ENCODE measurements at places on chromosomes 13 and 19. TPM values are rescaled to one million over a fixed set of nuclear protein-coding genes. Genes with fewer than 3 reads are reported as not detected.

DNA sequence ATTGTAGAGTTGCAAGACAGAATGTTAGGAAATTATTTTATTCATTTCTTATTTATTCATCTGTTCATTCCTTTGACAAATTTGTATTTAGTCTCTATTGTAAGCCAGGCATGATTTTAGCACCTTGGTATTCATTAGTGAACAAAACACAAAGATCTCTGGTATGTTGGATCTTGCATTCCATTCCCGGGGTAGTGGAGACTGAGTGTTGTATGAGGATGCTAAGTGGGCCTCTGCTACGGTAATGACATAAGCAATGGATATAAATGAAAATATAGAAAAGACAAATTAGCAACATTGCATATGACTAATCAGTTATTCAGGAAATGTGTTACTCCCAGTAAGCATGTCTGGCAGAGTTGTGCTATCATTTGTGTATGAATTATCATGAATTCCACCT, 449.3 kb downstream of the PCDH17 start:
- no peaks in the 10 kb centered on the region for H3K27me3 ChIP-seq
- no peak overlapping the region for H3K27ac ChIP-seq
- DNase-seq = no peak
- no peaks in the 10 kb centered on the region for H3K36me3 ChIP-seq

DNA sequence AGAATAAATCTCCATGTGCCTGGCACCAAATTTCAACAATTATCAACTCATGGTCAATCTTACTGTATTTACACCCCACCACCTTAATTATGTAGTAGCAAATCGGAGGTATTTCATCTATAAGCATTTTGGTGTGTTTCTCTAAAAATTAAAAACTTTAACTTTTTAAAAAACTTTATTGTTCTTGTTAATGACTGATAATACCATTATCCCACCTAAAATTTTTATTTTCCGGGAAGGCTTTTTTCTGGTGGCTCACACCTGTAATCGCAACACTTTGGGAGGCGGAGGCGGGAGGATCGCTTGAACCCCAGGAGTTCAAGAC, 453 bp upstream of the PDCD2L start:
- peaks cover 20% of the 10 kb centered on the region for H3K4me1 ChIP-seq
- H3K36me3 ChIP-seq = peaks cover 37% of the 10 kb centered on the region
- H3K27ac ChIP-seq = peak overlapping the region; percentile 80
- DNase-seq = no peak

DNA sequence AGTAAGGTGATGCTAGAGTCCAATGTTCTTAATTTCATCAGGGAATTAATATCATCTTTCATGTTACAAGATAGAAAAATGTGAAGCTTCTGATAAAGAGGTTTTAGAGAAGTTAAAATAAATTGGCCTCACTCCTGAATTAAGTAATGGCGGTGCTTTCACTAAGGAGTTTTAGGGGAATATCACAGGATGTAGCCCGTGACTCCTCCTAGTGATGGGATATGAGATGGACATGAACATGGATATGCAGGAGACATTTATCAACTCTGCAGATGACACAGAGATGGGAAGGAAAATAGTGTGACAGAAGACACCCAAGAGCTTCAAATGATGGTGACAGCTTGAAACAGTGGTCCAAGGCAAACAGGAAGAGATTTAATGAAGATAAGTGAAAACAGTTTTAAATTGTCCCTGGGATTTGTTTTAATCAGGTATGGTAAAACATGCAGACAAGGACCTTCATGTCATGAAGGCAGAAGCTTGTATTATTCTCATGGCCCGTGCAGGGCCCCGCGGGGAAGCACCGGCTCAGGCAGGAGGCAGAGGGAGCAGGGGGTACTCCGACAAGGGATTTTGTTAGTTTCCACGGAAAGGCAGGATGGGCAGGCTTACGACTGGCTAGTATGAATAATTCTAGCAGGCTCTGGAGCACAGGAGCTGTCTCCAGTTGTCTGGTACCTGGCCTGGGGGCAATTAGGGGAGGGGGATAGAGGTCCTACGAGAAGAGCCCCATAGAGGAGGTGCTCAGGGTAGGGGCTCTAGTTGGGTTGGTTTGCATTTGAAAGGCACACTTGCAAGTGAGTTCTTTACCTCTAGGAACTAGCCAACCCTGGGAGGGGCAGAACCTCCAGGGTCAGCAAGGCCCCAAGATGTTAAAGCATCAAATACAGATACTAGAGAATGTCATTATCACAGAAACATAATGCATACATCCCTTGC, 38.7 kb upstream of the FARP1 start:
- no peak overlapping the region for H3K4me3 ChIP-seq
- DNase-seq = no peak
- peaks cover 3% of the 10 kb centered on the region for H3K27me3 ChIP-seq
- H3K27ac ChIP-seq = no peak overlapping the region

DNA sequence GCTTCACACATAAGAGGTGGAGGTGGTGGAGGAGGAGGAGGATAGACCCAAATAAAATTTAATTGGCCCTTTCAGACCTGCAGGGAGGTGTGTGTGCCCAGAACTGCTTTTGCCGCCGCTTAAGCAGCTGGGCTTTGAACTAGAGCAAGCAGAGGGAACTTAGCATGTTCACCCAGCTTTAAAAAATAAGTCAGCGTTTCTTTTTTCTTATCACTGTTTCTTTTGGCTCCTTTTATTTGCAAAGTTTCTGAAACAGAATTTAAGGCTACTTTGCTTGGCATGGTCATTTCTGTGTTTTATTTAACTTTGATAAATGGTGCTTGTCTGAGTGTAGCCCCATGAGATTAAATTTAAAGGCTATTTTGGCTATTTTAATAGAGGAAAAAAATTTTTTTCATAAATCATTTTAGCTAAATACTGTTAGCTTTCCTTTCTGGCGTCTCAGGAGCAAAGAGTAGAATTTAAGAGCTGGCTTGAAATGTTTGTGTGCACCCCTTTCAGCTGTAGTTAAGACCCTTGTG, 43.3 kb upstream of the RNF113B start:
- DNase-seq = no peak
- no peak overlapping the region for H3K27ac ChIP-seq
- no peak overlapping the region for H3K4me3 ChIP-seq
- no peaks in the 10 kb centered on the region for H3K36me3 ChIP-seq
- no peaks in the 10 kb centered on the region for H3K4me1 ChIP-seq

DNA sequence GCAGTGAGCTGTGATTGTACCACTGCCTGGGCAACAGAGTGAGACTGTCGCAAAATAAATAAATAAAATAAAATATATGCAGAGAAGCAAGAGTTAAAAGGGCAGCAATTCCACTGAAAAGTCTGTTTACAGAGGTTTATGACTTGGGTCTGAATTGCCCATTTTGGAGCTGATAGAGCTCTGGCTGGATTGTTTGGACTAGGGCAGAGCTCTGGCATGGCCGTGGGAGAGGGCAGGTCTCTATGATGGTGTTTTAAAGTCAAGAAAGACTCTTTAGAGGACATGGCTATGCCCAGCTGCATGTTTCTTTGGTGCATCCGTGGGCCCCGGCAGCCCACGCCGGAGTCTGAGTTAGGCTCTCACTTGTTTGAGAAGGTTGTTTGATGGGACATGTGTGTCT, 64.6 kb upstream of the C1QTNF9 start:
- H3K4me3 ChIP-seq = no peak overlapping the region
- H3K27me3 ChIP-seq = no peaks in the 10 kb centered on the region
- H3K27ac ChIP-seq = no peak overlapping the region
- H3K4me1 ChIP-seq = peaks cover 15% of the 10 kb centered on the region

DNA sequence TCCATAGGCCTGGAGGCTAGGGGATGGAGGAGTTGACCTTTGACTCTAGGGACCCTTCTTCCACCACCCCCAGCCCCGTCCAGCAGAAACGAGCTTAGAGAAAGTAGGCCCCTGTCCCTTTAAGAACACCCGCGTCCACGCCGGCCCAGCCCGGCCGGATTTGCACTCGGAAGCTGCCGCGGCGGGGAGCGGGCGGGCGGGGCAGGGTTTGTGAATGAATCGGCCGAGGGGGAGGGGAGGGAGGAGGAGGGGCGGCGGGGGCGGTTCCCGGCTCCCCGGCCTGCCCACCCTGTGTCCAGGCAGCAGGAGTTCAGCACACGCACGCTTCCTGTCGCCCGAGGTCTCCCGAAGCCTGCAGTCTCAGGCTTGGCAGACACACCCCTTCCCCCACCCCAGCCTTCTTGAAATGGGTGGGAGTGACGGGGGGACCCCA, 1.5 kb downstream of the UNC13A start:
- H3K4me3 ChIP-seq = no peak overlapping the region
- no peak overlapping the region for H3K27ac ChIP-seq
- H3K36me3 ChIP-seq = no peaks in the 10 kb centered on the region
- H3K4me1 ChIP-seq = peaks cover 12% of the 10 kb centered on the region
- no peak for DNase-seq
- peaks cover 43% of the 10 kb centered on the region for H3K27me3 ChIP-seq

DNA sequence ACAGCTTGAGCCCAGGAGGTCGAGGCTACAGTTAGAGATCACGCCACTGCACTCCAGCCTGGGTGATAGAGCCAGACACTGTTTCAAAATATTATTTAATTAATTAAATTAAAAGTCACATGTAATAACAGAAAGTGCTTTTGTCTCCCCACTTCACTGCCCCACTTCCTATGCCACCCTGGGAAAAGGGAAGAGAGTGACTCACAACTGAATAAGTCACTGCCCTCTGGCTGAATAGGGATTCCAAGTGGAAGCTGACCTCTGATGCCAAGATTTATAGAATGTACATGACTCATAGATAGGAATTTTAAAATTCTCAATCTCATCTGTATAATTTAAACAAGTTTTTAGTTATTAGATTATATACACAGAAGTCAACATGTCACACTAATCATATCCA, 22.2 kb upstream of the ERVV-1 start:
- no peak overlapping the region for H3K4me3 ChIP-seq
- no peak for DNase-seq
- H3K4me1 ChIP-seq = peaks cover 15% of the 10 kb centered on the region
- peaks cover 5% of the 10 kb centered on the region for H3K27me3 ChIP-seq
- H3K36me3 ChIP-seq = peaks cover 20% of the 10 kb centered on the region

DNA sequence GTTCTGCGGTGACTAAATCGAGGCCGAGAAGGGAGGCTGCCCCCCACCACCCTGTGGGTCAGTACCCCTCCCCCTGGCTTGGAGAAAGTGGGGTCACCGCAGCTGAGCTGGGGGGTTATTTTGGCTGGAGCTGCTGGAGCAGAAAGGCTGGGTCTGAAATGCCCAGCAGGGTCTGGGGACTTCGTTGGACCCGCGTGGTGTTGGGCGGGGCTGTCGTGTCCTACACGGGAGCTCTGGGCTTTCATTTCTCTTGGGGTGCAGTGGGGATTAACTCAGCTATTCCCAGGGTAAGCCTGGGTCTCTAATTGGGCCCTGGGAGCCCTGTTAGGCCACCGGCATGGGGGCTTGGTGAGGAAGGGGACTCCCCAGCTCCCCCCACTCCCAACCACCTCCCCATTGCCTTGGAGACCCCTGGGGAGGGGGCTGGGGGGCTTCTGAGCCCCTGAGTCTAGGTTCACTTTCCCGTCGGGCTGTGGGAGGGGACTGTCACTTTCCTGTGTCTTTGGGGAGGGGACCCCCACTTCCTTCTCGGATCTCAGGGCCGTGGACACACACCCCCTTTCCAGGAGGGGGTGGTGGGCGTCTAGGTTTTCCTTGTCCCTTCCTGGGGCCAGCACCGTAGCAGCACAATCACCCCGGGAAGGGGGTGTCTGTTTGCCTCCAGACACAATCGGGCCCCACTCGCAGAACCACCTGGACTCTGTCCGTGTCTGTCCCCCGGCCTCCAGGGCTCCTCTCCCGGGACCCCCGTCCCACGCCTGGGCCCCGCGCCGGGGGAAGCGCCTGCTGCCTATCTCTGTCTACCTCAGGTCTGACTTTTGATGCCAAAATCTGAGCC, 10.2 kb upstream of the WDR18 start:
- H3K4me3 ChIP-seq = no peak overlapping the region
- H3K36me3 ChIP-seq = peaks cover 21% of the 10 kb centered on the region
- no peaks in the 10 kb centered on the region for H3K27me3 ChIP-seq
- no peak overlapping the region for H3K27ac ChIP-seq
- H3K4me1 ChIP-seq = no peaks in the 10 kb centered on the region

DNA sequence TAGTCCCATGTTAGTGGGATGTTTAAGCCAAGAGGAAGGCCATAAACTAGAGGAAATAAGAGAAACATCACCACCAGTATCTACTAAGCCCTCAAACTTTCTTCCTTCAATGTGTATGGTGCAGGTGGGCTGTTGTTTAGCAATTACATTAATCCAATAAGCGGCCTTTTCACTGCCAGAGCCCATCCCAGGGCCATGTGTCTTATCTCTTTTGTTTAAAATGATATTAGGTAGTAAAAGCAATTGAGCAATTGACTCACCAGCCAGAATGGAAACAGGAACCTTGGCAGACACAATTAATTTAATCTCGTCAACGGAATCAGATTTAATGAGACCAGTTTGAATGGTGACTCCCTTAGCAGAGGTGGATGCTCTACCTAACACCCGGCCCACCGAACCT, 1503.5 kb downstream of the UQCRFS1 start:
- no peaks in the 10 kb centered on the region for H3K36me3 ChIP-seq
- no peaks in the 10 kb centered on the region for H3K4me1 ChIP-seq
- H3K27ac ChIP-seq = no peak overlapping the region
- H3K27me3 ChIP-seq = no peaks in the 10 kb centered on the region
- no peak overlapping the region for H3K4me3 ChIP-seq

DNA sequence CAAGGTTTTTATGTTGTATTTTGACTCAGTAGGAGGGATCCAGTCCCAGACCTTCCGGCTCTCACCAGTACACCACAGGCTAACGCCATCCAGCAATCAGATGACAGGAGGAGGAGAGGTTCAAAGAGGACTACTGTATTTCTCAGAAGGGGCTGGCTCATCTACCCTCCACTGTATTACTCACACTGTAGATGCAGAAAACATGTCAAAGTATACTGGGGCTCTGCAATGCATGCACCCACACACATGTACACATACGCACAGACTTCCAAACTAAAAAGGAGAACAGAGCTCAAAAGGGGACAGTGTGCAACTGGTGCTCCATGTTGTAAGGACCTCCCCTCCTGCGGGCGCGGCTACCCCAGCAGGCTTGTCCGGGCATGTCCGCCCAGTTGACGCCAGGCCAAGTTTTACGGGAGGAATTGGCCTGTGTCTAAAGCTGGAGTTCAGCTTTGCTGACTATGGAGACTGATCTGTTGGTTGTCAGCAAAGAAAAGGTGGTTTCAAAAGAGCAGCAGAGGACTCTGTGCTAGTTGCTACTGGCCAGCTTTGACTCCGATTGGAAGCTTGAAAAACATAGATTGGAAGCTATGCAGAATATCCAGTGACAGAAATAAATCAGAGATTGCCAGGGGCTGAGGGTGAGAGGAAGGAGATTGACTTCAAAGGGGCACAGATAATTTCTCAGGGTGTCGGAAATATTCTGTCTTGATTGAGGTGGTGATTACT, 314.2 kb downstream of the DLEU7 start:
- no peaks in the 10 kb centered on the region for H3K27me3 ChIP-seq
- no peak overlapping the region for H3K4me3 ChIP-seq
- peak; percentile 46 for DNase-seq
- no peaks in the 10 kb centered on the region for H3K36me3 ChIP-seq
- no peak overlapping the region for H3K27ac ChIP-seq

The ADGRE3 gene
- 0.30 TPM for total RNA-seq

The DACH1 gene
- total RNA-seq = 0.21 TPM

The NLRP9 gene
- not detected for total RNA-seq
